Regular cardiac myocyte (primary cell): ENCODE measurements at places on chromosomes 3 and 15. TPM values are rescaled to one million over a fixed set of nuclear protein-coding genes. Genes with fewer than 3 reads are reported as not detected.

Gene FOXB1
- total RNA-seq = not detected in 2 replicates

Gene CD80
- 0.19 TPM in 1 of 2 replicates, not detected in the other for total RNA-seq

Gene GPR27
- total RNA-seq = 0.28 TPM in 1 of 2 replicates, not detected in the other

Gene LIPH
- total RNA-seq = 0.96 and 2.3 TPM in 2 replicates

Gene NEK11
- total RNA-seq = 4.2 and 7.6 TPM in 2 replicates

Gene GSK3B
- 31.3 and 36.8 TPM in 2 replicates for total RNA-seq
